ENCODE measurements at places on chromosomes 3 and 15.

GRCh38 chr15:101187820-101188636 is 63.8 kb downstream of the CHSY1 start:
- no peak for DNase-seq

- DNase-seq = no peak
These were observed 13.7 kb downstream of the OXTR start for GRCh38 chr3:8755564-8756237.

- DNase-seq = no peak
These were observed 60.4 kb upstream of the RBM5 start for GRCh38 chr3:50028346-50028745.

DNA sequence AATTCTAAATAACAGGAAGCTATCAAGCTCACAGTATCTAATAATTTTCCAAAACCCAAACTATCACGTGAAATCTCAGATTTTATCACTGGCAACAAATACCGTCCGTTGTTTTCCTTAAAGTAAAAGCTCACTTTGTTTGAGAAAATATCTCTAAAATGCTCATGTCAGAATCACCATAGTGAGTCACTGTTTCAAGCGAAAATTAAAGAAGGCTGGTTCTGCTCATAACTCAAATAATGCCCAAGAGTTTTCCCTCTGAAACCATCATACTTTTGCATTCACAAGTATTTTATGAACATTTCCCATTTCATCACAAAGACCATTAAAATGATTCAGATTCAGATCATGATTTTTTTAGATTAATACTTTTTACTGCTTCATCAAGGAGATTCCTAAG is 50.6 kb downstream of the TBL1XR1 start:
- peak; percentile 36 for DNase-seq

DNA sequence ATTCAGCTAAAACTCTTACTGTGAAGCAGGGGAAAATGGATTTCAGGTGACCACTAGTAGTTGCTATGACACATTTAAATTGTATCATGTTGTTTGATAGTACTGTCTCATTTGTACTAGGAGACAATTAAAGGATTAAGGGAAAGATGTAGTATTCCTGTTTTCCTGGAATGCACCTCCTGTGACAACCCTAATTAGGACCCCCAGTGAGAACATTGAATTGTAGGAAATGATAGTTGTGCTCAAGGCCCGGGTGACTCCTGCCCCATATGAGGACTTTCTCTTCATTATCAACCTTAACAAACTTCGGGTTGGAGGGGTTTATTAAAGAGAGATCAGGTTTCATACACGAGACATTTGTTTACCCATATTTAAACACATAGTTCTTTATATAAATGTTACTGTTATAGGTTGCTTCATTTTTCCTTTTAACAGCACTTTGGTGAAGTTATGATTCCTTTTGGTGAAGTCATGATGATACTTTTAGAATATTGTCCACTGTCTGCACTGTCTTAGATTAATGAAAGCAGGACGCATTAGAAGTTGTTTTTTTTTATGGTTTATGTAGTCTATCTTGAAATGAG is 392.6 kb upstream of the NAALADL2 start:
- no peak for DNase-seq

DNA sequence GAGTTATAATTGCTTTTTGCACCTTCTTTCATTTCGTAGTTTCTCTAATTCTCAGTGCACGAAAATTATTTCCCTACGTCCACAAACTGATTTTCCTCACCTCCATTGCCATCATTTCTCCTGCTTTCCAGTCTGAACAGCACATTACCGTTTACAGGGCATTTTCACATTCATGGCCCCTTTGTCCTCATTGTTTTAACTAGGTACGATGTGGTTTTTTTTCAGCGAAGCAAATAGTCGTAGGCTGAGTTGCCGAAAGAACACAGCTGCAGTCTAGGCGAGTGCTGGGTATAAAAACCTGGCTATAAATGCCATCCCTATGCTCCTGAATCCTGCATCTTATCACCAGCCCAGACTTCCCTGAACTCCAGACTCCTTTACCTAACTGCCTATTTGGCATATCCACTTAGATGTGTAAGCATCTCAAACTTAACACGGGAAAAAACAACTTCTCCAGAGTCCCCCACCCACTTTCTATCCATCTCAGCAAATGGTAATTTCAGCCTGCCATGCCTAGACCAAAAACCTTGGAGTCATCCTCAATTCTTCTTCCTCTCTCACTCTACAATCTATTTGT is 691 bp upstream of the FSIP1 start:
- DNase-seq = peak; percentile 7

DNA sequence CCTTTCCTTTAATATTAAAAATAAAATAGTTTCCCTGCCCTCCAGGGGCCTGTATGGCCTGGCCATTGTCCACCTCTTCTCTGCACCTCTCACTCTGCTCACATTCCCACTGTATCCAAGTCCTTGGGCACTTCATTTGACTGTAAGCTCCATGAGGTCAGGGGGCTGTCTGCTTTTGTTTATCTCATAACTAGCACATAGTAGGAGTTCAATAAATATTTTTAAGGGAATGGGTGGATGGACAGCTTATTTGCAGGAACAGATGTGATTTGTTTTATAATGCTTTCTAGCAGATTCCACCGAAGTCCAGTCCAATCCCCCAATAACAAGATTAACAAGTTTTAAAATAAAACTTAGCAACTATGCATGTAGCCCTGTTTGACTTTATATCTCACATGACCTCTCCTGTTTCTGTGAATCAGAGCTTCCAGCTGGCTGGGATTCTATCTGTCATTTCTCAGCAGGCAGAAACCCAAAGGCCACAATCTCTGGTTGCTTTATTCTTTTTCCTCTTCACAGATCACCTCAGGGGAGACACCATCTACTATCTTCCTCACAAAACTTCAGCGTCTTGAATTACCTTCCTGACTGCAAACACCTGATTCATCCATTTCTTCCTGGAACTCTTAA is 123.0 kb upstream of the NR2F2 start:
- DNase-seq = no peak

- DNase-seq = no peak
These were observed 74.5 kb upstream of the ZPLD1 start for GRCh38 chr3:102360183-102360860.

DNA sequence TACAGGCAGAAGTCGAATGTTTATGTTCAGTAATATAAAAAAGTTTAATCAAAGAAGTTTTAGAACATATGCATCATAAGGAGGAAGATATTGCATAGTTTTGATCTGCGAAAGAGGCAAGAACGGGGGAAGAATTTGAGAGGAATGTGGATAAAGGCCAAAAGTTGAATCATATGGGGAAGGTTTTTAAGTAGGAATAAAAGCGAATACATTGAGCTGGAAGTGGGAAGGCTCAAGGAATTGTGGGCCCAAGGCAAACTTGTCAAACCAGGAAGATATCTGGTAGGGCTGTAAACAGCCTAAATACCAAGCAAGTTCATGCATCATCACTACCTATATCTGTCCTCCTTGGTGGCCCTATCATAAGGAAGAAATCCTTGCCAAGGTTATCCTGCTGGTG is 186.9 kb downstream of the MAGI1 start:
- DNase-seq = no peak
